NCI-H2227 treated with DMSO at 0.1 percent for 48 hours (cell line): ENCODE measurements at places on chromosomes 11 and 22.

- DNase-seq: no peak
Measured at GRCh38 chr11:64371201-64371600, 12.2 kb downstream of the RPS6KA4 start.

- DNase-seq: no peak
Measured at GRCh38 chr11:95364324-95365295, 133.6 kb upstream of the SESN3 start.

GRCh38 chr11:45670386-45671135 lies 5.1 kb upstream of the CHST1 start:
- DNase-seq: no peak

DNA sequence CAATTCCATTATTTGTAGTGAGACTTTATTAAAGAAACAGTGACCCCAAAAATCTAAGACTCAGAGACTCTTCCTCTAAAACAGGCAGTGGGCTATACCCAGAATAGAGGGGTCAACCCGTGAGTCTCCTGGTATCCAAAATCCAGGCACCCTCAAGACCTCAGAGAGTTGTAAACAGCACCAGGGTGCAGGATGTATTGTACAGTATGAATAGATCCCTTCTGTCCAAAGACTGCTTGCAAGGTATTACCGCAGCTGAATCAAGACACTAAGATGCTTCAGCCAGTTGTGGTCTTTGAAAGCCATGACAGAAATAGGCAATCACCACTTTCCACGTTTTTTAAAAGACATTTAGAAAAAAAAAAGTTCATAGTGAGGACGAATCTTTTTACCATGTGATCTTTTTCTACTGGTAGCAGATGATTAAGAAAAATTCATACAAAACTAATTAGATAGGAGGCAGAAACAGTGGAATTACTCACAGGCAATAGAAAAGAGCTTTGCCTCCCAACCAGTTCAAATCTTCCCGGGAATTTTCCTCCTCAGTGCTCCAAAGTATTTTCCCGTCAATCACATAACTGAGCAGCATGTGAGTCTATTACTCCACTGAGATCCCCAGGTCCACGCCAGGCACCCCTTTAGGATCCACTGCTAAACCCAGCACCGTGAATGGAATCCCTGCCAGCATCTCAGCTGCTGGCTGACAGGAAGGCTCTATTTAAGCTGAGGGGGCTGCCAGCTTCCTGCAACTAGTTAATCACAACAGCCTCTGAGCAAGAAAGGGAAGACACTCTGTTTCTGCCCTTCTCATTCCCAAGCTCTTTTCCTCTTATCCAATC lies 113.1 kb downstream of the ETS1 start:
- DNase-seq: no peak

- no peak for DNase-seq
Measured at GRCh38 chr22:42560781-42561180, 7.0 kb downstream of the SERHL2 start.

- DNase-seq: no peak
Measured at GRCh38 chr11:3855808-3856491, 486 bp downstream of the STIM1 start.

- DNase-seq: no peak
Measured at GRCh38 chr11:30326114-30326778, 3.3 kb downstream of the ARL14EP start.

- no peak for DNase-seq
Measured at GRCh38 chr11:91396236-91397133, 828.1 kb upstream of the FAT3 start.

DNA sequence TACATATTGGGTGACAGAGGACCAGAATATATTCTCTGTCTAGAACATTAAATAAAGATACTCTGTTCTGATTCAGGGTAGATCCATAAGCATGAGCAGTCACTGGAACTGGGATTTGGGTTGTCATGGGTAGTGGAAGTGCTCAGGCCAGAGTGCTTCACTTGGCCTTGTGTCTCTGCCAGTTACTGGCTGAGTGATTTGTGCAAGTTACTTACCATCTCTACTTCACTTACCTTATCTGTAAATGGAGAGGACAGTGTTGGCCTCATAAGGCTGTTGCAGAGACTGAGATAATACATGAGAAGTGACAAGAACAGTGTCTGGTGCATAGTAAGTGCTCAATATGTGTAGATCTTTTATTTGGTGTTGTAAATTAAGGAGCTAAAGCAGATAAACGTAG lies 17.6 kb downstream of the ATXN10 start:
- no peak for DNase-seq

GRCh38 chr22:30327864-30328345 lies 1.2 kb upstream of the TBC1D10A start:
- DNase-seq: no peak

- no peak for DNase-seq
Measured at GRCh38 chr11:7533199-7534041, 19.6 kb downstream of the PPFIBP2 start.

DNA sequence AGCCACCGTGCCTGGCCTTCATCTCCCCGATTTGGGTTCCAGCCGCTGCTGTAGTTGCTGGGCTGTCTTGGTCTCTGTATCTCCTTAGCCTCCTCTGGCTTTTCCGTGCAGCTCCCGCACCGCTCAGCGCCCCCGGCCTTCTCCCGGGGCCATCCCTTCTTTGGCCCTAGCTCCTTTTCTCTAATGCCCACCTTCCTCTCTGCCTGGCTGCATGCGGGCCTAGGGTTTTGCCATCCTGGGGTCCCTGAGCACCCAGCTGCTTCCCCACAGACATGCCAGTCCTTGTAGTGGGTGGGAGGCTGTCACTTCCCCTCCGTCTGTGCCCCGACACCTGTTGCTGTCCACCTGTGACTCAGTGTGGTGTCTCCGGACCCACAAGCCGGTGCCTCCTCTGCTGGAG lies 36.4 kb downstream of the KCNJ4 start:
- no peak for DNase-seq

GRCh38 chr11:89052220-89052619 lies 13.6 kb downstream of the GRM5 start:
- DNase-seq: no peak

GRCh38 chr11:31757260-31757835 lies 53.8 kb downstream of the PAX6 start:
- peak; percentile 64 for DNase-seq

GRCh38 chr11:128568166-128568778 lies 19.1 kb downstream of the ETS1 start:
- no peak for DNase-seq

GRCh38 chr22:49694462-49695260 lies 133.0 kb downstream of the BRD1 start:
- no peak for DNase-seq

- DNase-seq: no peak
Measured at GRCh38 chr11:58866788-58867187, 22.3 kb upstream of the GLYATL2 start.

DNA sequence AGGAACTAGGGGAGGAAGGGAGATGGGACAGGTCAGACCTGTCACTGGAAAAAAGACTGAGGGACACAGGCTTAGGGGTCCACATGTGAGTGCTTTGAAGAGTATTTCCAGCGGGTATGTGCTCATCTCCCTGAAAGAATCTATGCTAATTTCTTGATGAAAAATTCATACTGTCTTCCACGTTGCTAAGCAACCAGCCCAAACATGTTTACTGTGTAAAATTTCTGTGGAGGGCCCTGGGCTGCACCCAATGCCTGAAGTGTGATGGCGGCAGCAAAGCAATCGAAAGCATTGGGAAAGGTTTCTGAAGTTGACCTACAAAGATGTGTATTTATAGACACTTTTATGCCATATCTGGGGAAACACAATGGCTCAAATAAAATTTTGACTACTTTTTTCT lies 7.4 kb downstream of the SYT13 start:
- DNase-seq: no peak

DNA sequence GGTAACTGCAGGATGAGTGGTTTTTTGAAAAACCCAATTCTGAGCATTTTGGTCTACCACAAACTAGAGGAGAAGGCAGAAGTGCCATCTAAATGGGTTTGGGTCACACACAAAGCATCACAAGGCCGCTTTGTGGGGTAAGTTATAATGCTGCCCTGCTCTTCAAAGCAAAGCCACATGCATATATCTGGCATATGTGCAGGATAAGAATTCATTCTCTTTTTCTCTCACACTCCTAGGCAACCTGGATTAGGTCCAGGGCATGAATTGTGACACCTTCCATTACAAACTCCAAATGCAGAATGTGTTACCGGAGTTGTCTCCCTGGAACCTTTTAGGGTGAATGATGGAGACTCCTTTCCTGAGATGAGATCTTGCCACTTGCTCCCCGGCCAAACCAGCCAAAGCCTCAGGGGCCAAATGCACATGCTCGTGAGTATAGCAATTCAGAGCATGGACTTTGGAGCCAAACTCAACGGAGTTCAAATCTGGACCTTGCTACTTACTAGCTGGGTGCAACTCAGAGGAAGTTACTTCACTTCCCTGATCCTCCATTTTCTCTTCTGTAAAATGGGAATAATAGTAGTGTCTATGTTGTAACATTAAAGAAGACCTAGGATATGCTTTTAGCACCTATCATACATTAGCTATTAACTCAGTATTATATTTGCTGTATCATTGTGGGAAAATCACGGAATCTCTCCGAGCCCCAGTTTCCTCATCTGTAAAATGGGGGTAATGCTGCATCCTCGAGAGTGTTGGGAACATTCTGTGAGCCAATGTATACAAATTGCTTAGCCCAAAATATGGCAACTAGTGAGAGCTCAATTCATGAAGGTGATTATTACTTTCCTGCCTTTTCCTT lies 96.6 kb downstream of the COMMD9 start:
- no peak for DNase-seq

- no peak for DNase-seq
Measured at GRCh38 chr11:23851216-23851615, 645.6 kb upstream of the LUZP2 start.

DNA sequence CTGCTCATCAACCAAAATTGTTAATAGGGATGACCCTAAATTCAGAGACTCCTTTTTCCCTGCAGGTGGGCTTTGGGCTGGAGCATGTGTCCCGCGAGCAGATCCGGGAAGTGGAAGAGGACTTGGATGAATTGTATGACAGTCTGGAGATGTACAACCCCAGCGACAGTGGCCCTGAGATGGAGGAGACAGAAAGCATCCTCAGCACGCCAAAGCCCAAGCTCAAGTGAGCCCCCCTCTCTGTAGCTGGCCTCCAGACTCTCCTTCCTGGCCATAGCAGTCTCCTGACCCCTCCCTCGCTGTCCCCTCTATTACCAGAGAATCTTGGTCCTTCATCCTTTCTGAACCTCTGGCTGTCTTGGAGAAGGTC lies 47.9 kb upstream of the RAB1B start:
- no peak for DNase-seq

- DNase-seq: peak; percentile 73
Measured at GRCh38 chr11:118434553-118435289, 1.6 kb upstream of the KMT2A start.

GRCh38 chr11:42200311-42200710 lies 740.9 kb upstream of the LRRC4C start:
- DNase-seq: no peak

DNA sequence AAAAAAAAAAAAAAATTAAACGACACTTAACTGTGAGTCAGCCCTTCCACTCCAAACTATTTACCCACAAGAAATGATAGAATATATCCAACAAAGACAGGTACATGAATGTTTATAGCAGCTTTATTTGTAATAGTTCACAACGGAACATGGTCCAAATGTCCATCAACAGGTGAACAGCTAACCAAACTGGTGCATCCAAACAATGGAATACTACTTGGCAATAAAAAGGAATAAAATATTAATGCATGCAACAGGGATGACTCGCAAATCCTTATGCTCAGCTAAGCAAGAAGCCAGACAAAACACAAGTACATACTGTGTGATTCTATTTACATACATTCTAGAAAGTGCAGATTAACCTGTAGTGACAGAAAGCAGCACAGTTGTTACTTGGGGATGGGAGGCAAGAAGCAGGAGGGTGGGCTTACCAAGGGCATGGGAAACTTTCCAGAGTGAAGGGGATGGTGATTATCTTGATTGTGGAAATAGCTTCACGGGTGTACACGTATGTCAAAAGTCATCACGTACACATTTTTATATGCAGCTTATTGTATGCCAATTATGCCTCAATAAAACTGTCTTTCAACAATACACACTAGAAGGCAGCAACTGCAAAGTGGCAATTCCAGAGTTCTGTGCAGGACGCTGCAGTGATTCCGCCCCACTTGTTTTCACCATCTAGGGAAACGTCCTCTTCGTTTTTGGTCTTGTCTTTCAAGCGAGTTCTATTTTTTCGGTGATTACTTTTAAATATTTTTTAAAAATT lies 6.7 kb upstream of the SF1 start:
- DNase-seq: no peak

GRCh38 chr11:76453248-76453647 lies 8.4 kb downstream of the EMSY start:
- no peak for DNase-seq

GRCh38 chr22:50361688-50362087 lies 18.6 kb downstream of the PPP6R2 start:
- no peak for DNase-seq
